ENCODE measurements at places on chromosomes 1 and 21. TPM values are rescaled to one million over a fixed set of nuclear protein-coding genes. Genes with fewer than 3 reads are reported as not detected.

MSH4 gene
- total RNA-seq, result 0.96 TPM

PKP1 gene
- 0.69 TPM for total RNA-seq

RGS18 gene
- 9.1 TPM for total RNA-seq

TFF2 gene
- total RNA-seq, result not detected

RIMKLA gene
- 10.4 TPM for total RNA-seq

USP21 gene
- total RNA-seq, result 27.7 TPM

AK5 gene
- not detected for total RNA-seq

FAM131C gene
- not detected for total RNA-seq

TAS1R3 gene
- total RNA-seq, result 0.32 TPM

Measured in upper lobe of right lung (tissue), 1 donor.